NCI-H2171 treated with DMSO at 0.1 percent for 48 hours (cell line): ENCODE measurements at places on chromosomes 12 and 14.

DNA sequence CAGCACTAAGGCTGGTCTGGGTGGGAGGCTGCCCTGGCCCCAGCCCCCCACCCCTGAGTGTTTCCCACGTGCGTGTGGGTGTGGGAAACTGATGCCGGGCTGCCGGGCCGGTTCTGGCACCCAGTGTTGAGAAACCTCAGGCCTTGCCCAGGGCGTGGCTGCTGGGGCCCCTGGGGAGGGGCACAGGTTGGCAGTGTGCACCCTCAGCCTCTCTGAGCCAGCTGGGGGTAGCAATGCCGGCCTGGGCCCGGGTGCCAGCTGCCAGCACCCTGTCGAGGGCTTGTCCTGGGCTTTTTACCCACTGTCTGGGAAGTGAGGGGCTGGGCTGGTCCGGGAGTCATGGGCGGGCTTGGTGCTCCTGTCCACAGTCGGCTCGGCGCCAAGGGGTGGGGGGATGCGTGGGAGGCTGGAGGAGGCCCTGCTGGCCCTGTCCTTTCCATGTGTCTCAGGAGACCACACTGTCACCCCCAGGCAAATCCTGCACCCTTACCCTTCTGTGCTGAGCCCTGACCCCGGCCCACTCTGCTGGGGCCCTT is 15.7 kb downstream of the ASPG start:
- no peak for DNase-seq

GRCh38 chr14:32938719-32939253 is at the start of gene NPAS3:
NPAS3 (plus strand) TSS chr14:32938879.
- no peak for DNase-seq

- peak; percentile 79 for DNase-seq
These were observed 727 bp downstream of the LDHB start for GRCh38 chr12:21656905-21657325.

DNA sequence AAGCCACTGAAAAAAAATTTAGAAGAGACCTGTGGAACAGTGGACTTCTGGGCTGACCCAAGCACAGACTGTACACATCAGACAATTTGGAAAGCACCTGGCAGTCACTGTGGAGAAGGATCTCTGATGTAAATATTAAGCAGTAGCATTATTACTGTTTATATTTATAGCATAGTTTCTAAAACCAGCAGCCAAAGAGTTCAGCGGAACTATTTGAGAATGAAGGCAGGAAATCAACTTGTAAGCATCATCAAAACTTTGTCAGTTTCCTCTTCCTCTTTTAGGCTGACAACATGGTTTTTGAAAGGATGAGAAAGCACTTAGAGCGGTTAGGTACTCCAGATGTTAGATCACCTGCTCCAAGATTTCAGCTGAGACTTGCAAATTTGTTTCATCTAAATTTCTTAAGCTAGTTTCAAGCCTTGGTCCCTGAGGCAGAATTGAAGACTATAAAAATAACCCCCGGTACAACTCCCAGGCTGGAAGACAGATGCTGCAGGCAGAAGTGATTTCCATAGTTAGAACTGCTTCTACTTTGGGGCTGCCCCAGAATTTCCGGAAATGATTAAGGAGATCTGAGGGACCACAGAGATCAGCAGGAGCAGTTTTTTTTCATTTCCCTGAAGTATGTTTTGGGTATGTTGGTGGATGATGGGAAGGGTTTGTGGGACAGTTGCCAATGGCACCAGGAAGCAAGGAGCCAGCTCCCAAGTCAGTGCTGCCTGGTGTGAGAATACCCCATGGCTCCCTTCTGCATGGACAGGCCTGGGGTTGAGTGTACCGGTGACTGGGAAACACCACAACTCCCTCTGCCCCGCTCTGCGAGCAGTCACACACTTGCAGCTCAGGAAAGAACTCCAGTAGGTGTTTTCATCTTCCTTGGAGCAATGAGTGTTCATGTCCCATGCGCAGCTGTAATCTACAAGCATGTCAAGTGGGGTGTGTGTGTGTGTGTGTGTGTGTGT is 354.5 kb downstream of the NUAK1 start:
- no peak for DNase-seq

DNA sequence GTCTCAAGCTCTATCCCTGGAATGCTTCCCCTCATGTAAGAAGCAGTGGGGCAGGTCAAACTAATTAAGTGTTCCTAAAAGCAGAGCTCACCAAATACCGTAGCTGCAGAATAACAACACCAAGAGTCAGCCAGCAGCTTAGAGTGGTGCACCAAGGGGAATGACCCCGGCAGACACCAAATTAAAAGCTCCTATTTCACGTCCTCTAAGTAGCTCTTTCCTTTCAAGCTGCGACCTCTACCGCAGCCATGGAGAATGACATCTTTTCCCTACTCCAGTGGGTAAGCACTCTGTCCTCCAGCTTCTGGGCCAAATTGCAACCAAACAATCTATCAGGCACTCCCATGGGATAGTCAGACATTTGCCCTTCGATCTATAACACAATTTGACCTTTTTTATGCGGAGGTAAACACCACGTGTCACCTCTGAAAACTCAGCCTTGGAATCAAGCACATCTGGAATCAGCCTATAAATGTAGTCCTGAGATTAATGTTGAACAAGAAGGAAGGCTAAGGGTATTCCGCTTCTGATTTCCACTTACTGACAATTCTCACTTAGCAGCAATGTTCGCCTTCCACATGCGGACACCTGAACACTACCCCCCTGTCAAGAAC is 67.6 kb upstream of the CDKN3 start:
- peak; percentile 36 for DNase-seq

DNA sequence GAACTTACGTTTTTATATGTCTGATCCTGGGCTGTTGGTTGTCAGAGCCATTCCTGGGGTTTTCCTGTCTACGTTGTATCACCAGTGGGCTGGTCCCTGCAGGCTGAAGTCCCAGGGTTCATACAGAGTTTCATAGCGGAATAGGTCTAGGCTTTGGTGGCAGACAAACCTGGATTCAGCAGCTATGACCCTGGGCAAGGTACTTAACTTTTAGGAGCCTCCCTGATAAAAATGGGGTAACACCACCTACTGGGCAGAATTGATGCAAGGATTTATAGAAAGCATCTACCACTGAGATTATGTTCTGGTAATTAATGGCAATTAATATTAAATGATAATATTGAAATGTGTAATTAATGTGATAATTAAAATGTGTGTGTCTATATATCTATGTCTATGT is 141.2 kb downstream of the SYNE2 start:
- no peak for DNase-seq

DNA sequence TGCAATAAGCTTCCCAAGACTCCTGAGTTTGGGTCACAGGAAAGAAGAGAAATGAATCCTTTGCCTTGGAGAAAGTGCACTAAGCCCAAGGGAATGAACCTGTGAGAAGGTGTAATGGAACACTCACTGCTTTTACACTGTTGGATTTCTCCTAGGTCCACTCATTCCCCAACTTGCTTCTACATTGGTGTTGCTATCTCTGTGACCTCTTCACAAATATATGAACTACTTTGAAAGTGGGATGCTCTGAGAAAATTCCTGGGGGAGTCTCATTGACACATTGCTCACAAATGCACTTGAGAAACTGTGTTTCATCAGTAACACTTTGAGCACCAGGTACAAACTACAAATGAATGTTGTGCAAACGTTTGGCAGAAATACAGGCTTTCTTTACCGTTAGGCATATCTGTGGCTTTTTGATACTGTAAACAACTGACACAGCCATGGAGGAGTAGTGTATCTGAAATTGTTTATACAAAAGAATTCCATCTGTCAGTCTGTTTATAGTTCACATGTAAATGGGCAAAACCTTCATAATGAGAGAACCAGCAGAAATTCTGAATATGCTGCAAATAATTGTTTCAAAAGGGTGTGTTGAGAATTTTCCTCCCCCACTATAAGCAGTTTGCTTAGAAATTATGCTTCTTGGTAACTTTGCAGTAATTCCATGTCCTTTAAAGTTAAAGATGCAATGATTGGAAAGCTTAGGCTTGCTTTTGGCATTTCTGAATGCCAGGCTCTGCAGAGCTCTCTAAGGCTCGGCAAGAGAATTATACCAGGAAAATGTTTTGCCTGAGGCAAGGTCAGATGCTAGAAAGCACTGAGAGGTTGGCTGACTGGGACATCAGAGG is 348.5 kb upstream of the DDHD1 start:
- no peak for DNase-seq

DNA sequence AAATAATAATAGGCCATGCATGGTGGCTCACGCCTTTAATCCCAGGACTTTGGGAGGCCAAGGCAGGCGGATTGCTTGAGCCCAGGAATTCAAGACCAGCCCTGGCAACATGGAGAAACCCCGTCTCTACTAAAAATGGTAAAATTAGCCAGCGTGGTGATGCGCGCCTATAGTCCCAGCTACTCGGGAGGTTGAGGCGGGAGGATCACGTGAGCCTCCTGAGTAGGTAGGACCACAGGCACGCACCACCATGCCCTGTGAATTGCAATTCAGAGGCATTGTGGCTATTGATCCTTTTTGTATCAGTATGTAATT is 2.3 kb downstream of the ARHGDIB start:
- DNase-seq, result no peak
